ENCODE measurements at places on chromosomes 12 and 14.

DNA sequence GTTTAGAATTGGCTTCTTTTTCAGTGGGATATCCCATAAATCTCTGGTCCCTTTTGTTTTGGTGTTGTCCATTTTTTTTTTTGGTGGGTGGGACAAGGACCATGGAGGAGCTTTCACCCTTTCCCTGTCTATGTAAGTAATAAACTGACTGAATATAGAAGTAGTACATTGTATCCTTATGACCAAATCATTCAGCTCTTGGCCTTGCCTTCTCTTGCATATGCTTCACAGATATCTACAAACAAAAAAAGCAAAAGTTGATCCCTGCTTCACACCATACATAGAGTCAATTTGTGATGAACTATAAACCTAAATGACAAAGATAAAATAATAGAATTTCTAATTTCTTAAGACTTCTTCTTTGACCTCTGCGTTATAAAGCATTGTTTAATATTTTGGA is 59.8 kb downstream of the SIX1 start:
- DNase-seq = no peak

GRCh38 chr12:8680533-8680932 is 17.3 kb upstream of the RIMKLB start:
- no peak for DNase-seq

DNA sequence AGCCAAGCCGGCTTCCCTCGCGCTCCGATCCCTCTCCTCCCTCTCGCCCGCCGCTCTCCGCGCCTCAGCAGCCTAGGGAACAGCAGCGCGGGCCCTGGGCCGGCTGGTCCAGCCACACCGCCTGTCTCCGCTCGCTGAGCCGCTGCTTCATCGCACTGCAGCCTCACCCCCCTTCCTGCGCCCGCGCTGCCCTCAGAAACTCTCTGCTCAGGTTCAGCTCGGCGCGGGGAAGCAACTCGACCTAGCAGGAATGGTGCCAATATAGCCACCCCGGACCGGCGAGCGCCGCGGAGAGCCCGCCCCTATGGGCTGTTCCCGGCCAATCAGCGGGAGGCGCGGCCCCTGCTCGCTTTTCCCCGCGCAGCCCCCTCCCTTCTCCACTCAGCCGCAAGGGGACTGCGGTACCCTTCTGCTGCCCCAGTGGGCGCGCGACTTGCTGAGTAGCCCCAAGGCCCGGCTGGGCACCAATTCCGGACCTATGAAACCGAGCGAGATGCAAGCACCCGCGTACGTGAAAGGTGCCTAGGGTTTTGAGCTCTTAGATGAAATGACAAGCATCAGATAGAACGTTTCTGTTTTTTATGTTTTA is at the start of gene ADAMTS20:
ADAMTS20 (minus strand) TSS at position 233 of the 589 bp plus-strand sequence. CDS start 282 bp downstream, outside the sequence.
- DNase-seq = no peak

DNA sequence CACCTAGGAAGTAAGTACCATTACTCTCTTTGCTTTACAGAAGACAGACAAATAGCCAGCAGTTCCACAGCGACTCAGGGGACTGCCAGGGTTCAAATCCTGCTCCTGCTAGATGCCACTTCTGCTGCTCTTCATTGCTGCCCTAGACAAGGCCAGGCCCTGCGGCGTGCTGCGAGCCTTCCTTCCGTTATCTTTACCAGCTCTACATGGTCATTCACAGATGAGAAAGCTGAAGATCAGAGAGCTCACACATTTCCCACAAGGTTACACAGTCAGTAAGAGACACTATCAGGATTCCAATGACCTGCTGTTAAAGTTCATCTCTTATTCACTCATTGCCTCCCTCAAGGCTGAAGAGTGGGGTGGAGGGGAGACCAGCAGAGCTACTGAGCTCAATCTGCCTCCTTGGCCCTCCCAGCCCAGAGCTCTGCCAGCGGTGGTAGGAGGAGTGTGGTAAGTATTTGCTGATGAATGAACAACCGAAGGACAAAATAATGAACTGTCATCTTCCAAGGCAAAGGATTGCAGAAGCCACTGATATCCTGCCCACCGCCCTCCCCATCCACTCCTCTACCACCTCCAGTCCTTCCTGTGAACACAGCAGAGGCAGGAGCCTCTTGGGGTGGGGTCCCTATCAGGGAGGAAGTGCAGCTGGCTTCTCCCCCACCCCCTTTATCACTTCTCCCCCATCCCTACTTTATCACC is 14.6 kb upstream of the HDAC7 start:
- DNase-seq = no peak

GRCh38 chr12:24111086-24111485 is 161.6 kb upstream of the SOX5 start:
- no peak for DNase-seq

GRCh38 chr12:230925-231671 is 17.1 kb upstream of the SLC6A12 start:
- DNase-seq = no peak

- no peak for DNase-seq
Measured at GRCh38 chr12:91574975-91575374, 392.4 kb upstream of the DCN start.

DNA sequence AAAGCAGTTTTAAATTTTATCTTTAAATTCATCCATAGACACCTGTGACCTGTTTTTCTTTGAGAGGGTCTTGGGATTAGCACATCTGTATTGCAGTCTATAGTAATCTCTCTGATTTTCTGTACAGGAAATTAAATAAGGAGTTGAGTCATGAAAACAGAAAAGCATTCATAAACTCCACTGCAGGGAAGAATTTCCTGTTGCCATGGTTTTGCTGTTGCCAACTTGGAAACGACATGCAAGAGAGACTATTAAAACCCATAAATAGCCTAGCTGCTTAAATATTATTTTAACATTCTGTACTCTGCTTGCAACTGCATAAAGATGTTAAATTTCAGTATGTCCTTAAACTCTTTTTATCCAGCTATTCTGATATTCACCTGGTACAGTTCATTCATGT is 281.0 kb upstream of the RGS6 start:
- no peak for DNase-seq

- no peak for DNase-seq
Measured at GRCh38 chr14:60977847-60978246, 3.0 kb downstream of the TRMT5 start.

DNA sequence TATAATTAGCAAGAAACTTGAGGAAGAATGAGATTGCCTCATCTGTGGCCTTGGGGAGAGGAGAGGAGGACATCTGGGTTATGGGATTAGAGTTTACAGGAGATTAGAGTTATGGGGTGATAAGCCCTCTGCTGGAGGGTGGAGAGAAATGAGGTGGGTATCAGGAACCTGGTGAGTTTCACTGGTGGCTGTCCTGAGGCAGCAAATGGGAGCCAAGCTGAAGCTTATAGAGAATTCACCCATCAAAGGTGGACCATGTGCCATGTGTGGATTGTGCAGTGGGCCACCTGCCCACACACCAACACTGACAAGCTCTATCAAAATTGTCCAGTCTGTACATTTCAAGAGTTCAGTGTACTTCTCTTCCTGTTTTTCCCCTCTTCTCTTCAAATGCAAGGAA is 135.3 kb downstream of the AEBP2 start:
- DNase-seq = no peak

DNA sequence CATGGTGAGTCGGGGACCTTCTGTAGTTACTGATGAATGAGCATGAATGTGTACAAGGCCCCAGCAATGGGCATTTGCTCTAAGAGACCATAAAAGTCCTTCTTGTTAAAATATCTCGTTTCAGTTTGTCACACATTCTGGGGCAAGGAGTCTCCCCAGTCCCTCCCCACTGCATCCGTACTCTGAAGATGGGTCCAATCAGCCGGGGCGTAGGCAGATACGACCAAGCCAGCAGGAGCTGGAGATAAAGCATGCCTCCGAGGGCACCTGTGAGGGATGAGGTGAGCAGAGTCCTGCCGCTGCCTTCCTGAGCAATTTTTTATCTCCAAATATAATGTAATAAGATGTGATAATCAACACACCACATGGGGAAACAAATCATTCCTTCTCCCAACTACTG is 528.5 kb downstream of the BCL11B start:
- no peak for DNase-seq

GRCh38 chr12:106022568-106023012 is 116.2 kb downstream of the NUAK1 start:
- DNase-seq = no peak

DNA sequence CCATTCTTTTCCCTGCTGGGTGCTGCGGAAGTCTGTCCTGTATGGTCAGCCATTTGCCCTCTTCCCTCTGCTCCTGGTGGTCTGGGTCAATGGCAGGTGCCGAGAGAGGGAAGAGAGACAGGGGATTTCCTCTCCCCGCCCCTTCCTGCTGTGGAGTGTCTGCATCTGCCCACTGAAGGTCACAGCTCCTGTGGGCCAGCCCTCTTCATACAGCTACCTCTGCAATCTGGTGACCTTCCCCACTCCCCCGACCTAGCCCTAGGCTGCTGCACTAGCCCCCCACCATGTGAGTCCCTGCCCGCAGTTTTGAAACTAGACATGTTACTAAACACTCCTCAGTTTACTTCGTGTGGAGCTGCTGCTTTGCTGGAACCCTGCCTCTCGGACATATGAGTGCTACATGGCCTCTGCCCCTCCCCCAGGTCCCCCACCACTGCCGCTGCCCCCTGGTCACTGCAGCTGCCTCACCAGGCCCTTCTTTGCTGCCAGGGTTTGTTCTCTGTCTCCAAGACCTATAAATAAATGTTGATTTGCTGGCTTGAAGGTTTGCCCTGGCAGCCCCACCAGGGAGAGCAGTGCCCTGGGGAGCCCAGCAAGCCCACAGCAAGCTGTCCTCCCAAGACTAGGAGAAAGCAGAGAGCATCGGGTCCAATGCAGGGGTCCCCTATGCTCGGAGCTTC is 102.9 kb downstream of the DPF3 start:
- DNase-seq = no peak

DNA sequence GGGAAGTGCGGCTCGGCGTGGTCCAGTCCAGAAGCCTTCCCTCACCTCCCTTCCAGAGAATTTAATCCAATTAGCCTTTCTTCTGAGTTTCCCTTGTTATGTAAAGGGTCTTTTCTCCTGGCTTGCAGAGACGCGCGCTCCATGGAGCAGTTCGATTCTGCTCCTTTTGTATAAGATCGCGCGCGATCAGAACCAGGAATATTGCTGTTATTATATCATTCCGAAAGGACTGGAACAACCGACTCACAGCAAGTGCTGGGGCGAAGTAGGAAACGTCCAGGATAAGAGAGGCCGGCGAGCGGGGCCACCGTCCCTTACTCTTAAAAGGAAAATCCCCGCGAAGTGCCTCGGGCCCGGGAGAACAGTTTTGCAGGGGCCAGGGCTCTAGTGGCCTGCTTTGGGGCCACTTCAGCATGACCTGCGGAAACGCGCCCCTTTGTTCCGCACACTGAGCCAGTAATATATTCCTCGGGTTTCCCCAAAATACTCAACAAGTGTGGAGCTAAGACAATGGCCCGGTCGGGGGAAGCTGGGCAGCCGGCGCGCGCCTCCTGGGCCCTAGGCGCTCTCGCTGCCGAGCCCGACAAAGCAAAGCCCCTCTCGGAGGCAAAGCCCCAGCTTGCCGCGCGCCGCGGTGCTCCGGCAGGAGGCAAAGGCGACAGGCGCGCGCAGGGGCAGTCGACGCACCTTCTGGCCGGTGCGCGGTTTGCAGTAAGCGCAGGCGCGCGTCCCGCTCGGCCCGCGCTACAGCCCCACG is 2.9 kb downstream of the RFX4 start:
- no peak for DNase-seq

GRCh38 chr14:25836636-25837035 is 761.2 kb downstream of the NOVA1 start:
- DNase-seq = no peak

DNA sequence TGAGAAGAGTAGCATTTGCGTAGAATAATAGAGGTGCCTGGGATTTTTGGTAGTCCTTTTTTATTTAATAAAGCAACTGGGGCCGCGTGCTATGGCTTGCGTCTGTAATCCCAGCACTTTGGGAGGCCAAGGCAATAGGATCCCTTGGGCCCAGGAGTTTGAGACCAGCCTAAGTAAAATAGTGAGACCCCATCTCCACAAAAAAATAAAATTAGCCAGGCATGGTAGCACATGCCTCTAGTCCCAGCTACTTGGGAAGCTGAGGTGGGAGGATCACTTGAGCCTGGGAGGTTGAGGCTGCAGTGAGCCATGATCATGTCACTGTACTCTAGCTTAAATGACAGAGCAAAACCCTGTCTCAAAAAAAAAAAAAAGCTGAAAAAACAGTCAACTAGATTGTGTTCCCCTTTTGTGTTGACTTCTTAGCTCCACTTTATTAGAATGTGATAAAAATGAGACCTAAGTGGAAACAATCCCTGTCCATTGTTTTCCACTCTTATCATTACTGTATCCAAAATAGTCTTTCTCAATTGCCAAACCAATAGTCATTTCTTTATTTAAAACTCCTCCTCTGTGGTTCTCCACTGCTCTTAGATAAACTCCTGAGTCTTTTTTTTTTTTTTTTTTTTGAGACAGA is 7.4 kb downstream of the PRKCH start:
- DNase-seq = no peak

All from T-helper 1 cell (primary cell).